CD4-positive, alpha-beta T cell treated with Interleukin-21 for 1 hour (primary cell): ENCODE measurements at places on chromosomes 2 and 18.

GRCh38 chr2:6876309-6876708 is 1.3 kb upstream of the RSAD2 start:
- DNase-seq, result no peak

DNA sequence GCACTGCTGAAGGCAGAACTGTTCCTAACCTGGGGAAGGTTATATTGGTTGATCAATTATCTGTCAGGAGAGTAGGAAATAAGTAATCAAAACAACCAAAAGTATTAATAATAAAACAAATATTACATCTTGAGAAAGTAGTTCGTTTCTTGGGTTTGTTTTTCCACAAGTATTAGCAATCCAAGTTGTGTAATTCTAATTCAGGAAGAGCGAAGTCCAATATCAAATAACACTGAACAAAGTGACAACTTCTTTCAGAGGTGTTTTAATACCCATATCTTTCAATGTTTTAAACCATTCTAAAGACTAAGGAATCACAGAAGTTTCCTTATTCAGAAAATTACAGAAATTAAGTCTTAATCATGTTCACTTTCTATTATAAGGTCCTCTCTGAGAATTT is 34.6 kb upstream of the NFU1 start:
- DNase-seq, result no peak

DNA sequence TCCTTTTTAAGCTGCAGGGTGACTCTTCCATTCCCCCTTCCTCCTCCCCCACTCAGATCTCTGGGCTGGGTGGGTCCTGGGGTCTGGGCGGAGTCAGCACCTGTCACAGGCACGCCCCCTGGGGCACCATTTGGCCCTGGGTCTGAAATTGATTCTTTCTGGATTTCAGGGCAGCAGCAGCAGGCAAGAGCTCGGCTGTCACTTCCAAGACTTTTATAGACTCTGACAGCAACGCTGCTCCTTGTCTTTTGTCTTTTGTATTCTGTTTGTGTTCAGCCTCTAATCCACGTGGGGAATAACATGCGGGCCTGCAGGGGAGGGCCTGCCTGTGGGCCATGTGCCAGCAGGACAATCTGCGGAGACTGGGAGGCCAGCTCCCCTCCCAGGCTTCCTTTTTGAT is 3.9 kb downstream of the BOD1L2 start:
- no peak for DNase-seq

DNA sequence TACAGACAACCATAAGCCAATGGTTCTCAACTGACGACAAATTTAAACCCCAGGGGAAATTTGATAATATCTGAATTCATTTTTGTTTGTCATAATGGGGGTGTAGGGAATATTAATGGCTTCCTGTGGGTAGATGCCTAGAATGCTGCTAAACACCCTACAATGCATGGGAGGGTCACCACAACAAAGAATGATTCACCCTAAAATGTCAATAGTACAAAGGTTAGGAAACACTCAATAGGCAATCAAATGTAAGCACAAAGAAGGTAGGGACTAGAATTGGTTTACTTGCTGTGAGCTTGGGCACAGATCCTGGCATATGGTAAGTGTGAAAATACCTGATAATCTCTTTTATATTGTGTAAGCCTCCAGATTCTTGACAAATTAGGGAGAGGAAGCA is 20.1 kb upstream of the FANCL start:
- DNase-seq, result no peak

GRCh38 chr2:105827351-105828096 is 82.8 kb downstream of the NCK2 start:
- no peak for DNase-seq

- no peak for DNase-seq
Observed at GRCh38 chr18:46322411-46322891, 218.3 kb downstream of the HAUS1 start.

GRCh38 chr18:59123588-59124369 is 15.9 kb upstream of the SEC11C start:
- no peak for DNase-seq

GRCh38 chr2:108998911-108999310 is 9.9 kb upstream of the EDAR start:
- DNase-seq, result no peak

- no peak for DNase-seq
Observed at GRCh38 chr2:240203788-240204270, 63.4 kb upstream of the OTOS start.

DNA sequence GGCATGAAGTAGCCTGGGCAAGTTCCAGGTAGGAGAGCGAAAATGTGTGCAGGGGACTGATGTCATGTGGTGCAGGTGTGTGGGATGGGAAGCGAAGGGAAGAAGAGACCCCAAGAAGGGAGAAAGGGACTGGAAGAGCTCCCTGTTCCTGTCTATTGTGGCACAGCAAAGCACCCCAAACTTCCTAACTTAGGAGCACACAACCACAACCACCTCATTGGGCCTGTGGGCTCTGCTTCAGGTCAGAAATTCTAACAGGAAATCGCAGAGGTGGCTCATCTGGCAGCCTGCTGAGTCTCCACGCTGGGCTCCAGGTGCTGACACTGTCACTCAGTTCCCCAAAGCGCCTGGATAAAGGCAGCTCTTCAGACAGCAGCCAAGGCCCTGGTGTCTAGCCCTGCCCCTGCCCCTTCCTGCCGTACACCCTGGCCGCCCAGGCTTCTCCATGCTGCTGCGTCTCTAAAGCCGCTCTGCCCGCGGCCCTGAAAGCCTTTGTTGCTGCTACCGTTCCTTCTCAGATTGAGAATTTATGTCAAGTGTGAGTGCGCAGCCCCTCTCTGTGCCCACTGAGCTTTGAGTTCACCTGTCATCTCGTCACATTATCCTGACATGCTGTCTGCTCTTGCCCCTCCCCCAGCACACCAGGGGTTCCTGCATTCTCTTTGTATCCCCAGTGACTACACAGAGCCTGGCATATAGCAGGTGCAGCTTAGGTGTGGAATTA is 140.2 kb upstream of the BCL2L11 start:
- no peak for DNase-seq
